ENCODE measurements at places on chromosomes 16 and 17.

- DNase-seq, result no peak
Observed at GRCh38 chr17:55705847-55706246, 16.8 kb downstream of the TMEM100 start.

- no peak for DNase-seq
Observed at GRCh38 chr16:14454391-14454790, 175.7 kb downstream of the PARN start.

DNA sequence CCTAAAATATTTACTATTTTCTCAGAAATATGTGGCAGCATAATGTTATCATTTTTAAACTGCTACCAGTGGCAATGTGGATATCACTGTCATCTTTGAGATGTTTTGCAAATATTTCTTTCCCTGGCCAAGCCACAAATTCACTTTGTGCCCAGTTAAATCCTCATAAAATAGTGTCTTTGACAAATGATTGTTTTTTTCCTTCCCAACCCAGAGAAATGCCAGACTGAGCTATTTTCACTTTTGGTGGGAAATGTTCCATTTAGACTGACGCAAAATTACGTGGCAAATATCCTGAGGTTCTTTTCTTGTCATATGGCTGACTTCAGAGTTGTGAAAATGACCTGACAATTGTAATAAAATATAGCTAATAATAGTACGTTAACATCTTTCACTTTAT, 807.0 kb upstream of the SOX9 start:
- no peak for DNase-seq

GRCh38 chr17:233473-233941, 52.1 kb upstream of the DOC2B start:
- DNase-seq, result no peak

GRCh38 chr16:89119661-89120141, 26.0 kb downstream of the ACSF3 start:
- DNase-seq, result peak; percentile 53
